ENCODE measurements at places on chromosomes 11 and 22.

- DNase-seq, result no peak
Measured at GRCh38 chr11:97638641-97639224, 1248.9 kb downstream of the JRKL start.

GRCh38 chr22:44128958-44129618, 51.6 kb upstream of the PARVG start:
- no peak for DNase-seq

DNA sequence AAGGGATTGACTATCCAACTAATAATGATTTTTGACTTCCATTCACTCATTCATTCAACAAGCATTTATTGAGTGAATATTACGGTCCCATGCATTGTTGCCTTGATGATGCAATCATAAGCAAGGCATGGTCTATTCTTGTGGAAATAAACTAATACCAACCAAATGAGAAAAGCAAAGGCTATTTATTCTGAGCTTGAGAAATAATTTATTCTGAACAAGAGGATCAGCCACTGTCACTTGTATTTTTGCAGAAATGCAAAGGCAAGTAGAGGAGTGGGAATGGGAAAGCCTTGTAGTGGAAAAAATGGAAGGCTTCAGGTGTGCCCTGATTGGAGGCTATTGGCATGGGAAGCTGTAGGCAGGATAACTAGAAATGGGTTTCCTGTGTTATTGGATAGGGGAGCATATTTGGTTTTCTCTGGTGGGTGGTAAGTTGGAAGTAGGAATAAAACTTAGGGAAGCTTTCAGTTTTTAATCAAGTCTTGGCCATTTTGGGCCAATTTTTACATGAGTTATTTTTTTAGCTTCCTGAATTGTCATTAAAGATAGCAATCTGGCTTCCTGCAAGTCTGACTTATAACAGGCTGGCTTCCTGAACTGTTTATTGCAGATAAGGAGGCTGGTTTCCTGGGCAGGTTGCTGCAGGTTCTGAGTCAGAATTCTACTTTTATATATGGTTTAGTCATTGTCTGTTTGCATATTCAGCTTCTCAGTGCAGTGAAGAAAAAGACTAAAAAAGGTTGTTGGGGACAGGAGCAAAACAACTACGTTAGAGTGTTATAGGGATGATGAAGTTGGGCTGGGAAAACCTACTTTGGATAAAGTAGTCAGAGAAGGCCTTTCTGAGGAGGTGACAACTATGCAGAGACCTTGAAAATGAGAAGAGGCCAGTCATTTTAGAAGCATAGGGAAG, 106.7 kb downstream of the APIP start:
- DNase-seq, result no peak

DNA sequence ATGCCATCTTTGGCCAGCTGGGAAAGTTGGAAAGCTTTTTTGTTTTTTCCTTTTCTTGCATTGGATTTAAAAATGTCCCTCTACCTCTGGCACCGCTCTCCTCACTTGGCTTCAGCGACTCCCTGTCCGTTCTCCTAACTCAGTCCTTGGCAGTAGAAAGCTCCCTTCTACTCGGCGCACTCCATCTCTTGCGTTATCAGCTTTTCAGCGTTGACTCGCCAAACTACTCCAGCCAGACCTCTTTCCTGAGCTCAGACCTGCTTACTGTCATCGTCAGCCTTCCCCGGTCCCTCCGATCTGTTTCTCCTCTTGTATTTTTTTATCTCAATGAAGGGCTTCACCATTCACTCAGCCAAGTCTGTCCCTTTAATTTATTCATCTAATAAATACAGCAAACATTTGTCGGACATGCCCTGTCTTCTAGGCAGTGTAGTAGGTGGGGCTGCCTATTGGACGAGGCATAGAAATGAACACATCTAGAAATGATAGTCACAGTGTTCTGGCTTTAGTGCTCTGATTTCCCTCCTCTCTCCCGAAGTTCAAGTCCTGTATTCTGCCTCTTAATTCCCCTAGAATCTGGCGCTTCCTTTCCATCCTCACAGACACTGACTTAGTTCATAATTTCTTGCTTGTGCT, 839 bp downstream of the CEP164 start:
- no peak for DNase-seq

GRCh38 chr11:32385998-32386397, 49.3 kb downstream of the WT1 start:
- DNase-seq, result peak; percentile 84

- DNase-seq, result no peak
Measured at GRCh38 chr11:16969010-16969999, 44.9 kb downstream of the PLEKHA7 start.

DNA sequence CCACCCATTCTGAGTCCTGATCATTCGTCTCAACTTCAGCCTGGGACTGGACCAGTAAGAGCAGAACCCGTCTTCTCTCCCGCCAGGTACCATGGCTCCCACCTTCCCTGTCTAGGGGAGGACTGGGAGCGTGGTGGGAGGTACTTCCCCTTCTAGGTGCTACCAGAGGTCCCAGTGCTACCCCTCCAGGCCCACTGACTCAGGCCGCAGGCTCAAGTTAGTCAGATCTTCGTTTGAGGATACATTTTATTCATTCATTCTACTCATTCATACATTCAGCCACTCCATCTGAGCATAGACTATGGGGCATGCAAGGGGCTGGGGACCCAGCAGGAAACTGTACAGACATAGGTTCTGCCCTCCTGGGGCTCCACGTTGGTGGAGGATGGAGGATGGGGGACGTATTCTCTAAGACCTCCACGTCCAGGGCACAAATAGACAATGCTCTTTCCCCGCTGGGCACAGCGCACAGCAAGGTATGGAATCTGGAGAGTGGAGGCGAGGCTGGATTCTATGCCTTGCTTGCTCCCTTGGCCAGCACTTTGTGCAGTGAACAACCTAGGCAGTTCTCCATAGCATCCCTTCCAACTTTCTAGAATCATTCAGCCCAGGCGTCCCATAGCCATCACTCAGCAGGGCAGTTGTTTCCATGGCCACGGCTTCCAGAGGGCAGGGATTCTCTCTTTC, 1.0 kb upstream of the RAB3IL1 start:
- DNase-seq, result no peak

DNA sequence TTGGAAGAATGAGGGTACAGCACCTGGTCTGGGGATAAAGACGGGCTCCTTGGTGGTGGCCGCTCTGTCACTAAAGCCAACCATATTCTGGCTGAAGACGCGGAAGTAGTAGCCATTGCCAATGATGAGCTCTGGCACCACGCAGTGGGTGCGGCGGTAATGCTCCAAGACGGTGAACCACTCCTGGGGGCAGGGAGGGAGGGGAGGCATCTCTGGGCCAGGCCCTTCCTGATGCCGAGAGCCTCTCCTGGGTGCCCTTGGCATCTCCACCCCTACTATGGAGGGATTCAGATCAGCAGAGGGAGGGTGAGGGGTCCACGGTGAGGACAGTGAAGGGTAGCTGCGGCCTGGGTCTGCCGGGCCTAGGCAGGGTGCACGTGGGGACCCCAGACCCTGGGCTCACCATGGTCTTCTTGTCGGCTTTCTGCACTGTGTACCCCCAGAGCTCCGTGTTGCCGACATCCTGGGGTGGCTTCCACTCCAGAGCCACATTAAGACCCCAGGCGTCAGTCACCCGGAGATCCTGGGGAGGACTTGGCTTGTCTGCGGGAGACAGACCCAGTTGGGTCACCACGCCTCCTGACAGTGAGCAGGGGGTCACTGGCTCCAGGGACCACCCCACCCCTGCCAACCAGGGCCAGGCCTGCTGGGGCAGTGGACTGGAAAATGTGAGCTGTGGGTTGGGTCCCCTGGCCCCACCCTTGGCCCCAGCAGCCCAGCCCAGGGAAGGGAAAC, 19.5 kb downstream of the MYBPC3 start:
- no peak for DNase-seq

DNA sequence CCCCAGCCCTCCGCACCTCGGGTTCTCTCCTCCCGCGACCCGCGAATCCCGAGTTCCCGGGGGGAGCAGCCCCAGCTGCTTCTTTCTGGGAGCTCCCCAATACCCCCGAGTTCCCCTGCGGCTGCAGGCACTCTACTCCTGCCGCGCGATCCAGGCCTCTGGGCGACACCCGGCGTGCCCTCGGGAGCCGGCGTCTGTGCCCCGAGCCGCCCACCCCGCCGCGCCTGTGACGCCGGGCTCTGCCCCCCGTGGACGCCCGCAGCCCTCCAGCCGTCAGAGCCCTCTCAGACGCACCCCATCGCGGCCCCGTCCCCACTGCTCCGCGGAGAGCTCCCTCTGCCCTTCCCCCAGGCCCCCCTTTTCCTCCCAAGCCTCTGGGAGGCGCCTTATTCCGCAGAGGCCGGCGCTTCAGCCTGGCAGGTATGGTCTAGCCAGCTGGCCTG, 422 bp downstream of the GLB1L2 start:
- DNase-seq, result peak; percentile 75

DNA sequence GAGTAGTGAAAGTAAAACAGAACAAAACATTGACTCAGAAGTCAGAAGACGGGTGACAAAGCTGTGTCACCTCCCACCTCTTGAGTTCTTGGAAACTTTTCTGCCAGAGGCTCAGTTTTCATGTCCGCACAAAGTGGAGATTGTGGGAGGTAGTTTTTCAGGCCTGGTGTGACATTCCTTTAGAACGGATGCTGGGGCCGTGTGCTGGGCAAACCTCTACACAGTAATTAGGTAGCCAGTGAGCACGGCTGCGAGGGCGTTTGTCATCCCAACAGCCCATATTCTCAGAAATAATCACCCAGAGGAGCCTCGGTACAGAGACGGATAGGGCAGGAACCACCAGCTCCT, 1054.4 kb downstream of the TBC1D22A start:
- DNase-seq, result no peak

GRCh38 chr11:21892736-21893564, 299.9 kb upstream of the ANO5 start:
- no peak for DNase-seq

DNA sequence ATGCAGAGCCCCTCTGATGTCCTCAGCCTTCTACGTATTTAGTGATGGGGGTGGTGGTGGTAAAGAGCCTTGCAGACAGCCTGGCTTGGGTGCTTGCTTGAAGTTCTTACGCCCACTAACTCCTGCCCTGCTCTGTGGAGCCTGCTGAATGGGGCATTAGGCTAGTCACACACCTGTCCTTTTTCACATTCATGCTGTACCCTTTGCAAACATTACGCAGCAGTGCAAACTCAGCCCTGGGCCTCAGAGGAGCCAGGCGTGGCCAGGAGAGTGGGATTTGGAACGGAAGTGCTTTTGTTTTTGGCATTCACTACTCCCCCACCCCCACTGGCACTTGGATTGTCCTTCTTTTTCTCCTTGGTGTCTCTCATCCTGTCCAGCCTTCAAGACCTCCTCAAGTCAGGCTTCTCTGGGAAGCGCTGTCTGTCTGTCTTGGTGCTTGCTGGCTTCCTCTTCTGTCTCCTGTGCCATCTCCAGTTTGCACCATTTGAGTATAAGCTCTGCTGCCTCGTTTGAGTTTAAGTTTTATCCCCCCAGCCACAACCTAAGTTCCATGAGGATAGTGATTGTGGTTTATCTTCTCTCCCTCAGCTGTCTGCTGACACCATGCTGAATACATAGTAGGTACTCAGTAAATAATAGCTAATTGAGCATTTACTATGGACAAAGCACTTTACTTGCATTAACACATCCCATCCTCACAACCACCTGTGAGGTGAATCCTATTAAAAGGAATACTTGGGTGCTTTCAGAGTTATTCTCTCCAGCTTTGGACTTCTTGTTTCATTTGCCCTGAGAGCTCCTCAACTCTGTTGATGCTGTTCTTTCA, 26.7 kb downstream of the ZBTB16 start:
- DNase-seq, result no peak

Data from GM23338 (cell line).